BJ (cell line): ENCODE measurements at places on chromosomes 1 and 21.

GRCh38 chr21:38848187-38848609 lies 42.5 kb downstream of the ETS2 start:
- DNase-seq: no peak

- DNase-seq: no peak
These were observed 227.4 kb downstream of the SDCCAG8 start for GRCh38 chr1:243483071-243483771.

GRCh38 chr1:234666761-234667160 lies 56.8 kb upstream of the IRF2BP2 start:
- DNase-seq: no peak

DNA sequence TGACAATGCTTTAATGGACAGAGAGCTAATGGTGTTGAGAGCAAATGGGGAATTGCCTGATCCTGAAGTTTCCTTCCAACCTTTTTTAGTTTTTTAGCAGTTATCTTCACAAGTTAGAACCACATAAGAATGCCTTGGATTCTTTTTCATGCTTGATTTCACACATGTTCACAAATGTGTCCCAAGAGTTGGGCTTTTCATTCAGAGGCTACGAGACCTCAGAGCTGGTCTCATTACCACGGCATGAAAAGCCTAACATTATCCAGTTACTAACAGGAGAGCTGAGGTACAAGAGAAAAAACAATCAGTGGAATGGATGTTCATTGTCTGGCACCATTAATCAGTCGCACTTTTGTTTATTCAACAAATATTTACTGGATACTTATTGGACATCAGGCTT lies 340.6 kb downstream of the ZNF326 start:
- DNase-seq: no peak

- DNase-seq: no peak
These were observed 45.2 kb downstream of the LDLRAD2 start for GRCh38 chr1:21857142-21857839.

DNA sequence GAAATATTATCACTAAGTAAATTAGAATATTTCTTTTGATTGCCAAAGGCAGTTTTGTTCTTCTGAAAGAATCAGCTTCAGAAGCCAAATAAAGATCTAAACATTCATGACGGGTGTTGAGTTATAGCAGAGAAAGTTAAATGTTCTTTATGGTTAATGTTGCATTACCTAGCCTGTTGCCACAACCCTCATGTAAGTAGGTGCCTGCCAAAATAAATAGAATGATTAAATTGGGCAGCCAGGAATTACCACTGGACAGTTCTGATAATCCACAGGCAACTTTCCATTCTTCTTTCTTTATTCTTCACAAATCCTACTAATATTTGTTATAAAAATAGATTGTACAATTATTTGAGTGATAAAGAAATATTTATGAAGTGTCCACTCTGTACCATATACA lies 217.9 kb upstream of the NRIP1 start:
- DNase-seq: no peak

- no peak for DNase-seq
These were observed 82.8 kb downstream of the AXDND1 start for GRCh38 chr1:179448437-179449149.

- DNase-seq: no peak
These were observed 1193.4 kb downstream of the NCAM2 start for GRCh38 chr21:22191581-22191980.

DNA sequence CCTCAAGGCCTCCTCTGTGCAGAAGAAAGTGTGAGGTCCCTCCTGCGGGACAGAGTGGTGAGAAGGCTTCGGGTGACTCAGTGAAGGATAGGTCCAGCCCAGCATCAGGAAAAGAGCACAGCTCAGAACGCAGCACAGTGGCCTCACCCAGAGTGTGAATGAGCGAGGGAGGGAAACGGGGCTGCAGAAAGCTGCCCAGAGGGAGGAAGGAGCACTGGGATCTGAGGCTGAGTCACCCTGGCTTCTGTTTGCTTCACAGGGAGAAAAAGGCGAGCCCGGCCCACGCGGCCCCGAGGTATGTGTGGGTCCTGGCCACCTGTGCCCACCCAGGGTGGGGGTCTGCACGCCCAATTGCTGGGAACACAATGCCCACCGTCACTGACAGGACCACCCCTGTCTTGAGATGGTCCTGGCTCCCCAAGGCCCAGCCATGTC lies 24.3 kb downstream of the COL6A2 start:
- DNase-seq: no peak
